GM04503 (cell line): ENCODE measurements at places on chromosomes 2 and 18.
A peak's percentile ranks its signal among the peaks of the same experiment; 100 is the strongest.

GRCh38 chr18:62585274-62586150 is 62.7 kb downstream of the ZCCHC2 start:
- no peak for DNase-seq

DNA sequence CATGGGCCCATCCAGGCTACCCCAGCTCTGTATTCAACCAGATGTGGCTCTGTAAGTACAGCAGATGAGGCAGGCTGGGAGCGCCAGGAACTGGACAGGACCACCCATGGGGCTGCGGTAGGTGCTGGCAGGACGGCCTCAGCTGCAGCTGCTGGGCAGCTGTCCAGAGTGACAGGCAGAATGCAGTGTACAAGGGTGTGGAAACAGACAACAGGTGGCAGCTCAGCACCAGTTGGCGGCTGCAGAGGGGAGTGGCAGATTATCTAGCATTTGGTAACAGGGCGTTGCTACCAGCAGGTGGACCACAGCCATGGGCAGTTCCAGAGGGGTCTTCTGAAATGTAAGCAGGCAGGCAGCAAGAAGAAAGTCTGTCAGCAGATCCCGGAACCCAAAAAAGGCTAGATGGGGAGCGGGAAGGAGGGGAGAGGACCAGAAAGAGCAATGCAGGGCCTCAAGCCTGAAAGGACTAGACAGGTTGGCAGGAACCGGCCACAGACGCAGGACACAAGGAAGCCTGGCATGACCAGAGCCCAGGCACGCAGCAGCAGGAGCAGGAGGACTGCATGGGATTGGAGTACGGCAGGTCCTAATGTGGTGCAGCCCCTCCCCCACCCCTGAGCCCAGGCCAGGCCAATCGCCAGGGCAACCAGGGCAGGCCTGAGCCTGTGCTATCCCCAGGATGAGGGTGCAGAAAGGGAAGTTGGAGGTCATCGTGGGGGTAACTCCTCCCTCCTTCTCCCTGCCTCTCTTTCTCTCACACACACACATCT is 24.7 kb downstream of the PKDCC start:
- DNase-seq = no peak

GRCh38 chr2:179410552-179411356 is 146.1 kb upstream of the SESTD1 start:
- DNase-seq = peak; percentile 5

GRCh38 chr2:9675415-9676351 is 44.9 kb upstream of the YWHAQ start:
- DNase-seq = peak; percentile 96

DNA sequence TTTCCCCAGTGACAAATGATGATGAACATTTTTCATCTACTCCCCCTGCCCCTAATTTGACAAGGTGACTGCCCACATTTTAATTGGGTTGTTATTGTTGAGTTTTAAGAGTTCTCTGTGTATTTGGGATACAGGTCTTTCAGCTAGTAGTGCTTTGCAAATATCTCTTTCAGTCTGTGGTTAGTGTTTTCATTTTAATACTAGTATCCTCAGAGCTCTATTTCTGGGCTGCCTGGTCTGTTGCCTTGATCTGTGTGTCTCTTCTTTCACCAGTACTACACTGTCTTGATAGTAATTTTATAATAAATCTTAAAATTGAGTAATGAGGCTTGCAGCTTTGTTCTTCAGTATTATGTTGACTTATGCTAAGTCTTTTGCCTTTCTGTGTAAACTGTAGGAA is 19.7 kb downstream of the EIF5B start:
- DNase-seq = no peak

- no peak for DNase-seq
Observed at GRCh38 chr2:51812138-51812866, 780.4 kb upstream of the NRXN1 start.

GRCh38 chr18:9133225-9133624 is 3.4 kb upstream of the ANKRD12 start:
- DNase-seq = no peak

DNA sequence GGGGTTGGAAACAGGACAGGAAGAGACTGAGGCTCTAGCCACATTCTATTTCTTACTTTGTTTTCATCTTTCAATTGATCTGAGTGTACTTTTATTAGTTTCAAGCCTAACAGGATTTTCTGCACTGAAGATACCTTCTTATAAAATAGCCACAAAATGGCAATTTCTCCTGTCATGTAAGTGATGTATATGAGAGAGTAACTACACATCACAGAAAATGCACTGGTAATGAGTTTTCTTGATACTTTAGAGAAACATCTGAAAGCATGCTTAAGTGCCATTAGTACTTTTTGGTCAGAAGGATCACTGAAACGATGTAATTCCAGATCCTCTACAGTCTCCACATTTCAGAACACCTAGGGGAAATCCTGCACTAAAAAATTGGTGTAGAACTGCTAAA is 104.8 kb downstream of the CABYR start:
- no peak for DNase-seq

DNA sequence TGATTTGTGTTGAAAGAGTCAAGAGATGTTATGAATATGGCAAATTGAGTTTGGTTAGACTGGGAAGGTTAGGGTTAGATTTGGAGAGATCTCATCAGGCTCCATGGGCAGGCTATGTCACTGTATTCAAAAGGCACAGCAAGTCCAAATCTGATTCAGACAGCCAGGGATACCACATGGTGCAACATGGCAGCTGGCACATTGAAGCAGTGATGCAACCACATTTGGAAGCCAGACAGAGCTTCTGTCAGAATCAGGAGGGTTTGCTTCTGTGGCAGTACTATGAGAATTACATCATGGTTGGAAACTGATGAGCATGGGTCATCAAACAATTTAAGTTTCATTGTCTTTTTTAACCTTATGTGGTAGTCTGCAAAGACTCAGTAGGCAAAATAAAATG is 772.2 kb downstream of the SUCLG1 start:
- DNase-seq = peak; percentile 37

GRCh38 chr2:165474619-165475276 is 5.2 kb downstream of the CSRNP3 start:
- DNase-seq = no peak

GRCh38 chr2:56292951-56293350 is 109.2 kb downstream of the CCDC85A start:
- no peak for DNase-seq

GRCh38 chr2:7356909-7357584 is 439.8 kb downstream of the RNF144A start:
- DNase-seq = no peak

DNA sequence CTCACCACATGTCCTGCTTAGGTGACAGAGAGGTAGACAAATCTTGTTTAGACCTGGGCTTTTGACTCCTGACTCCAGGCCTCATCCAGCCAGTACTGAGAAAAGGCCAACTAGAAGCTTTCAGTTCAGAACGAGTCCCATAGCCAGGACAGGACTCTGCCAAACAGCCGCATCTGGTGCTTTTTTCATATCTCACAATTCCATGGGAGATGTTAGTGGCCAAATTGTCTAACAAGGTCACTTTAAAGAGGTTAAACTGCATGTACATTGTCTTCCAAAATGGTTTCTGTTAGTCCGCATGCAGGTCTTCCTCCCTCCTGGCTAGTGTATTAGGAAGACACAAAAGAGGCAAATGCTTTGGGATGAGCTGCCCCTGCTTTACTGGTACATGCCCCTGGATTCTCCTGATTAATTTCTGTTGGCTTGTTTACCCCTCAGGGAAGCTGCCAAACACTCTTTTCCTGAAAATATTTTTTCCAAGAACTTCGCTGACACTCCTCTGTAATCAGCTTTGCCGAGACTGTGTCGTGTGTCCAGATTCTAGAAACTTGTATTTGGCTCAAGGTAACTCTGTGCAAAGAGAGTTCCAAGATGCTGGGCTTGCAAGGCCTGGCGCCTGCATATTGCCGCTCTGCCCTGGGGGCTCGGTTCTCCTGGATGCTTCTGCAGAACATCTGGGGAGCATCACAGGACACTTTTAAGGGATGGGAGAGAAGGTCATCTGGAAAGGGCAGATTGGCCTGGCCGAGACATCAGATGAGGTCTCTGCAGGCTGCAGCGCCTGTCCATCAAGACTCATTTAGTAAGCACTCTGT is 209.2 kb upstream of the APCDD1 start:
- DNase-seq = no peak

GRCh38 chr18:77000527-77000926 is 132.1 kb downstream of the MBP start:
- no peak for DNase-seq

- DNase-seq = no peak
Observed at GRCh38 chr2:23926290-23926749, 603 bp downstream of the ATAD2B start.

GRCh38 chr18:34077599-34077998 is 147.1 kb downstream of the NOL4 start:
- no peak for DNase-seq

GRCh38 chr2:23480957-23481797 is 96.2 kb downstream of the KLHL29 start:
- peak; percentile 24 for DNase-seq

DNA sequence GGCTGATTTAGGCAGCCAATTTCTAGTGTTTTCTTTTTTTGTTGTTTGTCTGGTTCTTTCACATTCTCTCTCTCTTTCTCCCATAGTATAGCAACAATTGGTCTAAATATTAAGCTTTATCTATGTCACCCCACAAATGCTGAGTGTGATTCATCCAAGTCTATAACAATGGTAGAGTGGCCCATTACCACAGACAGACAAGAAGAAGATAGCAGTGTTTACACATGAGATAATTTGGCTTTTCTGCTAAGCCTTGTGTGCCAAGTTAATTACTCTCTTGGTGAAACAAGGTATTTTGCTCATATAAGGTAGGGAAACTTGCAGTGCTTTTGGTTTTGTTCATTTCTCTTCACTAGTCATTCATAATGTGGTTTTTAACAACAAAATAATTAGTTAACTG is 166.5 kb downstream of the SLC8A1 start:
- DNase-seq = no peak

DNA sequence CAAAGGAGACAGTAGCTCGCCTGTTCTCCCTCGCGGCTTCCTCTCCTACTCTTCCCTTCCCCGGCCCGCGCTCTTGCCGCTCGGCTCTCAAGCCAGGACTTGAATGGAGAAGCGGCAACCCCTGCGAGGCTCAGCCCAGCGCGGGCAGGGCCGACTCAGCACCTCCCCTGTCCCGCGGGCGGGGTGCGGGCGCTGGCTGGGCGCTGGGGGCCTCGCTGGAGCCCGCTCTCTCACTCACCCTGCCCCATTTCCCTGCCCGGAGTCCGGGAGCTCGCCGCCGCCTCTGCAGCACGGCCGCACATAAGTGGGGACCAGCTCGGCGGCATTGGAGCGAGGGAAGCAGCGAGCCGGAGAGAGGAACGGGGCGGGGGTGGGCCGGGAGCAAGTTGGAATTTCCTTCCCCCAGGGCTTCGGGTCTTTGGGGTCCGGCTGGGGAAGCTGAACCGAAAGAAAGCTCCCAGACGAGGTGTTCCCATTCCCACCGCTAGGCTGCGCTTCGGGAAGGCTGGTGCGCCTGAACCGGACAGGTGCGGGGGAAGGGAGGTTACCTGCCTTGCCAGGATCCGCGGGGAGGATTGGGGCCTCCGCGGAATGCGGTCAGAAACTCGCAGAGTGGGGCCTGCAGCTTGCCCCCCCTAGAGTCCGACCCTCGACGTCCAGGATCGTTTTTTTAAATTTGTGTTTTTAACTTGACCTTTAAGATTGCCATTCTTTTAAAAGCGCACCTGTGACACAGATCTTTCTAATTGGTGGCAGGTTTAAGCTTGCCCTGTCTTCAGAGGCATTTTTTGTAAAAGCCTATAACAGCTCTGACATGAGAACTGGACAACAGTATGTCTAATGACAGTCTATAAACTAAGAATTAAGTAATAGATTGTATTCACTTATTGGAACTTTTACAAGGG is at the start of gene COBLL1:
TSS of gene COBLL1 (minus strand) at position 105 of the 905 bp plus-strand sequence. CDS start 627 bp downstream, outside the sequence.
- DNase-seq = no peak

DNA sequence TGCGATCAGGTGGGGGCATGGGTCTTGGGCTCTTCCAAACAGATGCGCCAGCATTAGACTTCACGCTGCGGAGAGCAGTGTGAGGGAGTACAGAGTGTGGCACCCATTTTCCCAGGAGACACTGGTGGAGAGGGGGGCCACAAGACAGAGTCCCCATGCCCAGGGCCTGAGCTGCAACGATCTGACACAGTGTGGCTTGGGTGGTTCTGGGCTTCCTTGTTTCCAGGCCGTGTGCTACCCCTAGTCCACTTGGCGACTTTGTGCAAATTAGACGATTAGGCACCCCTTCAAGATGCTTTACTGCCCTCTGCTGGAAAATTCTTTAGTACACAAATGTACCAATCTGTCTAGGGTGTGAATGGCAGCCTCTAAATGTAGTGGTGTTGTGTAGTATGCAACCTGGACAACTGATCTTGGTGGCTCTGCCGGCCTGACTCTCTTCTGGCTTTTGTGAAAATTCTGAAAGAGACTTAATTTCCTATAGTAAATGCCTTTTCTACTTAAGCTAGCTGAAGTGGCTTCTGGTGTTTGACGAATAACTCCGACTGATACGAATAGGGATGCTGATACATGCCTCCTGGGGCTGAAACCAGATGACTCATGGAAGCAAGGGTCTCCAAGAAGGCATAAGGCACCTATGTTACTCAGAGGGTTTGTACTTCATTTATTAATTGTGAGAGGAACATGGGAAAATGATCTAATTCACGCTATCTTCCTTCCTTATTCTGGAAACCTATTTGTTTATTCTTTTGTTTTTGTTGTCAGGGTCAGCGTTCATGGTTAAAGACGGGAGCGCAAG is 92.3 kb upstream of the SMAD2 start:
- DNase-seq = no peak

- peak; percentile 94 for DNase-seq
Observed at GRCh38 chr18:9535430-9535991, 60.2 kb downstream of the RALBP1 start.

- DNase-seq = no peak
Observed at GRCh38 chr18:37584217-37584616, 18.6 kb upstream of the CELF4 start.

DNA sequence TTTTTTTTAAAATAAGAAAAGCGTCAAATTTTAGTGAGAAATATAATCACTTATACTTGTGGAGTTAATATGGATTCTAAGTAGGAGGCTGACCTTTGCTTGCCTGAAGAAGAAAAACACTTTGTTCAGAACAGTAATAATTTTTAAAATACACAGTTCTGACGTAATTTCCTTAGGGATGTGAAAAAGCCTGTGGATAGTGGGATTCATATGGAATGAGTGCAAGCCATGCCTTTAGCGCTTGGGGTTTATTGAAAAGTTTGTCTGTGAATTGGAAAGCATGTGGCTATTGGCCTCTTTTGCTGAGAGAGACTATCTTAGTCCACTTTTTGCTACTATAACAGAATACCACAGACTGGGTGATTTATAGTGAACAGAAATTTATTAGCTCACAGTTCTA is 151.3 kb downstream of the CCDC85A start:
- no peak for DNase-seq

DNA sequence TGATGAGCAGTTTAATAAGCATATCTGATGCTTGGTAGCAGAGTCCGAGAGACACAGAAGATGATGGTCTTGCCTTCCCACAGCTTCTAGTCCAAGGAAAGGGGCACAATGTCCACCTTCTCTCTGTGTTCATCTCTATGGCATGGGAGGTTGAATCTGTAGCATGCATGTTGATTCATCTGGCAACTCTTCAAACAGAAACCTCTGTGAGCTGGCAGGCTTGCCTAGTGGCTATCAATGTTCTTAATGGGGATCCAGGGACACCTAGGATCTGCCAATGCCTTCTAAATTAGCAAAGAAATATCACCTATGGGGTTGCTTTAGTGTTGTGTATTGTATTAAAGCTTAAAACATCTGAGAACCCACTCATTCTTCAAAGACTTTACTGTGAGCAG is 170.8 kb downstream of the INO80D start:
- no peak for DNase-seq

GRCh38 chr2:151336863-151337371 is 20.5 kb upstream of the TNFAIP6 start:
- DNase-seq = no peak
